ENCODE measurements at places on chromosomes 2 and 18. TPM values are rescaled to one million over a fixed set of nuclear protein-coding genes. Genes with fewer than 3 reads are reported as not detected.

DNA sequence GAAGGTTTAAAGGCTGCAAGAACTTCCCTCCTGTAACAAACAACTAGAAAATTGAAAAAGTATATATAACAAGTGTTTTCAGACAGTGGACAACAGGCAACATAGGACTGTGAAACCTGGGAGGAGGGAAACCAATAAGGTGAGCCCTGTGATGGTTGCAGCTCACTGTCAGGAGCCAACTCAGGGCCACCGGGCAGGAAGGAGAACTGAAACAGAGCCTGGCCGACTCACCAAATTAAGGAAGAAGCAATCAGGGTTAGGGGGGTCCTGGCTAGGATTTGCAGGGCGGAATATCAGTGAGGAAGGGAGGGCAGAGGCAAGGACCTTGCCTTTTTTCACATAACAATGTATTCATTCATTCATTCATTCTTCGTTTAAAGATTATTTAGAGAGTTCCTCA, 21.8 kb upstream of the CNRIP1 start:
- no peaks in the 10 kb centered on the region for H3K4me1 ChIP-seq
- H3K36me3 ChIP-seq, result no peaks in the 10 kb centered on the region

DNA sequence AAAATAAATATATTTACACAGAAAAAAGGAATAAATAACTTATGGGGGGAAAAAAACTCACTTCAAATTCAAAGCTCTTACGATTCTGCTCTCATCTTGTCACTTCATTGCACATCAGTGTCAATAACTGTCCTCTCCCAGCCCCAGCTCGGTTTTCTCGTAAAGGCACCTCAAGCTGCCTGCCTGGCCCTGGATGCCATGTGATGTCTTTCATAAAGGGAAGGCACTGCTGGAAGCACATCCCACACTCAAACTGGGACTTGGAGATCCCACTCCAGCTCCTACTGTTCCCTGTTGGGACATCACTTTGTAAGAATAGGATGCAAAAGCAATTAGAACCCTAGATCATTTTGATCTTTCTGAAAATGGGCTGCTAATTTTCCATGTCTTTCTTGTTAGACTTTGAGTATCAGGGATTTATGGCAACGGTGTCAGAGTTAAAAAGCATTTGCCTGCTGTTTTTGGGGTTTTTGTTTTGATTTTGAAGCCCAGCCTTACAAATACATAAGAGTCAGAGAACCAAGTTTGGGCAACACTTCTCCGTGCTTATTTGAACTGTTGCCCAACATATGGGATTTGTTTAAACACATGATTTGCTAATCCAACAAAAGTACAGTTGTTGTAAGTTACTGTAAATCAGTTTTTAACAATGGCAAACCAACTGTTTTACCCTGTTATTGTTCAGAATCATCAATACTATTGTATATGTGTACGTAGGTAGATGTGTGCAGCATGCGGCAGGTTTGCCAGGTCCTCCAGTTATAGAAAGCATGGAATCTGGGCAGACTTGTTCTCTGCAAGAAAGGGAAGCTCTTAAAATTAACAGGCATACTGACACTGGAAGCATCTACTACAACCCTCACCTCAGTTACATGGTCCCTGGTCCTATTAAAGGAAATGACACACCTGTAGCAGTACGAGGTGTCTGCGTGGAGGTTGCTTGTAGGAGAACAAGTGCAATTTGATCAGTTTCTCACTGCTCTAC, 20.6 kb downstream of the SERTAD2 start:
- no peak for DNase-seq
- H3K36me3 ChIP-seq, result peaks cover 75% of the 10 kb centered on the region
- no peaks in the 10 kb centered on the region for H3K27me3 ChIP-seq
- H3K27ac ChIP-seq, result no peak overlapping the region
- H3K4me3 ChIP-seq, result no peak overlapping the region

DNA sequence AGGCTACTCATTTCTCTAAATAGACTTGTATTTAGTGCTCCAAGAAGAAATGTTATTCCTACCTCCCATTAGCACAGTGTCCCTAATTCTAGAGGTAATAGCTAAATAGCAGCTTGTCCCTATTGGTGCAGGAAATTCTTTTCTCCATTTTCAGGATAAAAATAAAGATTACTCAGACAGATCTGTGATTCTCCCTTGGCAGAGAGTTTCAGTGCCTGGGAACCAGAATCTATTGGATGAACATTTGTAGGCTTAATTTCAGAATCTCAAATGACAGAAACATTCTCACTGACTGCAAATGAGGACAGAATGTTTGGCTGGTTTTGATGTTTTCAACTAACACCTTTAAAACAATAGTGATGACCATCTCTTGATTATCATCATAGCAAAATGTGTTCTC, 33.3 kb upstream of the LGALSL start:
- H3K27me3 ChIP-seq, result no peaks in the 10 kb centered on the region
- H3K4me3 ChIP-seq, result no peak overlapping the region
- DNase-seq, result no peak
- H3K4me1 ChIP-seq, result no peaks in the 10 kb centered on the region

DNA sequence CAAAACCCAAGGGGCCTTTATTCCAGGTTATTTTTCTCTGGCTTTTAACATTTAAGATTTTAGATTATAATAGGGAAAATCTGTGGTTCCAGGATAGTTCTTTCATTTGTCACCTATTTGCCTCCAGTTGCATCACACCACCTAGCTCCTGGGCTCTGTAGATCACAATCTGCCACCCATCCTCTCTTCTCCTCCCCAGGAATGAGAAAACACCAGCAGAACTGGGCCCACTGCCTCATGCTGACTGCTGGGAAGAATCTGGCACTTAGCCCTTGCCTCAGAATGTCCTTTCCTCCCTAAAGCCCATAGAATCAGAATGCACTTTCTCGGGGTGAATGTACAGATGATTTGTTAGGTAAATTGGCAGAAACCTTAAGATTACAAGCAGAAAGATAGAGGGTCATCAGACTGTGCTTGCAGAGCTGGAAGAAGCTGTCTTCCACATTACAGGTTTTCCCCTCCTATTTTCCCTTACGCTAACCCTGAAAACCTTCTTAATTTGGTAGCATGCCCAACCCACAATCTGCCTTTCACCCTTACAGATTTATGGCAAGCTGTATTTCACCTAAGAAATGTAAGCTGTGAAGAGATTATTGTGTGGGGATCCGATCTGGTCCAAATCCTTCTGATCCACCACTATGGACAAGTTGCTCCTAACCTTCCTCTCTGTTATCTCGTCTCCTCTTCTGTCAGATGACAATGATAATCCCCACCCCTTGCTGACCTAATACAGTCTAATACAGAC, 72.6 kb downstream of the LRRC30 start:
- no peak overlapping the region for H3K4me3 ChIP-seq
- H3K36me3 ChIP-seq, result no peaks in the 10 kb centered on the region
- H3K27me3 ChIP-seq, result no peaks in the 10 kb centered on the region
- no peak for DNase-seq

The KIF1A gene
- not detected for total RNA-seq

DNA sequence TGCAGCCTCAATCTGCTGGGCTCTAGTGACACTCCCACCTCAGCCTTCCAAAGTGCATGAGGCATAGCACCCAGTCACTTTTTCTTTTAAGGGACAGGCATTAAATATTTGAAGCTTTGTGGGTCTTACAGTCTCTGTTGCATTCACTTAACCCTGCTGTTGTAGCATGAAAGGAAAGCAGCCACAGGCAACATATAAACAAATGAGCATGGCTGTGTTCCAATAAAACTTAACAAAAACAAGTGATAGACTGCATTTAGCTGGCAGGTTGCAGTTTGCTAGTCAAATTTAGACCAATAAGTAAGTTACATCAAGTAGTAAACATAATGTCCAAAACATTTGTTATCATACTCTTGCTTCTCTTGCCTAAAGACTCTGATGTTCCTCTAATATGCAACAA, 297.3 kb upstream of the MMADHC start:
- no peaks in the 10 kb centered on the region for H3K27me3 ChIP-seq
- no peaks in the 10 kb centered on the region for H3K4me1 ChIP-seq
- H3K4me3 ChIP-seq, result no peak overlapping the region
- DNase-seq, result no peak

GRCh38 chr18:79614211-79614955, 65.2 kb upstream of the CTDP1 start:
- H3K36me3 ChIP-seq, result no peaks in the 10 kb centered on the region
- H3K4me1 ChIP-seq, result peaks cover 20% of the 10 kb centered on the region
- H3K27me3 ChIP-seq, result no peaks in the 10 kb centered on the region
- no peak overlapping the region for H3K4me3 ChIP-seq

The C2orf15 gene
- total RNA-seq, result not detected

DNA sequence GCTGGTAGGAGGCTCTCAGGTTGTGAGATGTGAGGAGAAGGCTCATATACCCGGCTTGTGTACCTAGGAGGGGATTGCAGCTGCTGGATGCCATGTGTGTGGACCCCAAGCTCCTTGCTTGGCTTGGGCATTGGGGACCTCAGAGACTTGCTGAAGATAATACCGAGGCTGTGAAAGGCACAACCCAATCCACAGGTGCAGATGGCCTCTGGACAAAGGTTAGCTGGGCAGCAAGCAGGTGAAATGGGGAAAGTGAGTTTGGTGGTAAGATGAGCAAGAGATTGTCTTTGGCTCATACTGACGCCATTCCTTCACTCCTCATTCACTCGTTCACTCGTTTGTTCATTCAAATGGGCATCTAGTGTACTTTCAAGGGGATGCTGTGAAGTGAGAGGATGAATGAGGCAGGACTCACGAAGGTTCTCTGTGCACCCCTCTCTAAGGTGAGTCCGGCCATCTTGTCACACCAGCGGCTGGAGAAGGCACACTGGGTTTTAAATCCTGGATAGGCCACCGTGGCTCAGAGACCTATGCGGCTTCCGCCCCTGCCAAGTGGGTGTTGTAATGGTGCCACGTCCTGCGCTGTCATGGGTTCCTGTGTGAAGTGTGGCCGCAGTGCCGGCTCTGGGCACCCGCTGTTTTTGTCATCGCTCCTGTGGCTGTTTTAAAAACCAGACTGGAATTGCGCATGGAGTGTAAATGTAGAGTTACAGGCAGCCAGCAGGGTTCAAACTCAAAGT, 13.7 kb downstream of the FBLN7 start:
- 0 out of 2 replicates have a peak, but pooled peaks cover 7% of the 10 kb centered on the region for H3K27me3 ChIP-seq
- H3K4me3 ChIP-seq, result no peak overlapping the region
- H3K4me1 ChIP-seq, result 0 out of 2 replicates have a peak, but pooled peaks cover 3% of the 10 kb centered on the region
- H3K27ac ChIP-seq, result no peak overlapping the region
- H3K36me3 ChIP-seq, result no peaks in the 10 kb centered on the region

DNA sequence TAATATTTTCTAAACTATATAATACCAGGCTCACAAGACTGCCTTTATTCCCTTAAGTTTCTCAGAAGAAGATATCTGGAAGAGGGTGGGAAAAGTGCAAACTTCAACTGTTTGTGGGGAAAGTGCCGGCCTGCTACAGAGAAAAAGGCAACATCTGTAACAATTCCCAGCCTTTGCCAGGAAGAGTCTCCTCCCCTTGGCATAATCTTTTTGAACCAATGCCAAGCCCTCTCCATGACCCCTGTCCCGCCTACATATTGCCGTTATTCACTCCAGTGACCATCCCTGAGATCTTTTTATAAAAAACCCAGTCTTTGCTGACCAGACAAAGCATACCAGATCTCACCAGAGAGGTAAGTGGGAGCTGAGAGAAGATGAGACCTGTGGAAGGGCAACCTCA, at the start of gene REG3G:
Gene REG3G (plus strand): TSS at position 282 of the 400 bp plus-strand sequence. CDS start 392 bp downstream, outside the sequence.
- no peak for DNase-seq
- H3K4me3 ChIP-seq, result no peak within 1 kb of the TSS
- H3K4me1 ChIP-seq, result no peaks in the 10 kb centered on the region
- H3K36me3 ChIP-seq, result no peaks in the 10 kb centered on the region

DNA sequence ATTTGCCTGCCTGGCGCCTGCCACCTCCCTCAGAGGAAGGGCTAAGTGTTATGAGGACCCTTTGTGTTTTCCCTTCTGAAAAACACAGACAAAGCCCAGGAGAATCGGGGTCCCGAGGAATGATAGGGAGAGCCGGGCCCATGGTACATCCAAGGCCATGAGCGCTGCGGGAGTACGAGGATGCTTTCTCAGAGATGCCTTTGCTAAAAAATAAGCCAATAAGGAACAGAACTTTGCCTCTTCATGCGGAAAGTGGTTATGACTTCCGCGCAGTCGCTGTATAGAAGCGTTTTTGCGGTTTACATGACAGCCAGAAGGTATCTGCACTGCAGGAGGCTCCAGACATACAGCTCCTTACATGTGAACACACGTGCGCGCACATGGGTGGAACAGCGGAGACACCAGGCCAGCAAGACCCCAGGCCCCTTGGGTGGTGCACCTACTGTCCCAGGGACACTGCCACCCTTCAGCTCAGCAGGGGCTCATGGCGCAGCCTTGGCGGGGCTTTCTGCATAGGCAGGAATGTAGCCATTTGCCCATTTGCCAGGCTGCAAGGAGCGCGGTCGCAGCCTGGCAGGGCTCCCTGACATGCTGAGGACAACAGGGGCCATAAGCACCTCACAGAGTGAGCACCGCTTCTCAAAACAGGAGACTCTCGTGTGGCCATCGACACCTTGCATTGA, 252.4 kb upstream of the SALL3 start:
- no peaks in the 10 kb centered on the region for H3K27me3 ChIP-seq
- no peaks in the 10 kb centered on the region for H3K4me1 ChIP-seq
- peak; percentile 35 for DNase-seq
- H3K36me3 ChIP-seq, result no peaks in the 10 kb centered on the region
- H3K27ac ChIP-seq, result no peak overlapping the region

The CROCC2 gene
- total RNA-seq, result not detected

DNA sequence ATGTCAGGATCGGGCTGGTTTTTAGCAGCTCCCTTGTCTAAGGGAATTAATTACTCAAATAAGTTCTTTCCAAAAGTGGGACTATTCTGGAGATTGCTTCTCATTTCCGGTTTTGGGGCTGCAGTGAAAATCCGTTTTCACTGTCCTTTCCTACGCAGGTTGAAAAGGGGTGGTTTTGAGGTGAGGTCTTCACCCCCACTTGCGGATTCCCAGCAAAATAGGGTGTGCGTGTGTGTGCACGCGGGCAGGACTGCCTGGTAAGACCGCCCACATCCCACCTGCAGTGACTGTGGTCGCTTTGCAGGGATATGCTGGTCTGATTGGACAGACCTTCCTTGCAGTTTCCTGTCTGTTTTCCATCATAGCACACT, 472 bp upstream of the PLEKHM3 start:
- no peaks in the 10 kb centered on the region for H3K27me3 ChIP-seq
- no peak for DNase-seq
- H3K4me1 ChIP-seq, result peaks cover 5% of the 10 kb centered on the region
- peak overlapping the region; percentile 62 for H3K4me3 ChIP-seq
- H3K27ac ChIP-seq, result peak overlapping the region; percentile 26

DNA sequence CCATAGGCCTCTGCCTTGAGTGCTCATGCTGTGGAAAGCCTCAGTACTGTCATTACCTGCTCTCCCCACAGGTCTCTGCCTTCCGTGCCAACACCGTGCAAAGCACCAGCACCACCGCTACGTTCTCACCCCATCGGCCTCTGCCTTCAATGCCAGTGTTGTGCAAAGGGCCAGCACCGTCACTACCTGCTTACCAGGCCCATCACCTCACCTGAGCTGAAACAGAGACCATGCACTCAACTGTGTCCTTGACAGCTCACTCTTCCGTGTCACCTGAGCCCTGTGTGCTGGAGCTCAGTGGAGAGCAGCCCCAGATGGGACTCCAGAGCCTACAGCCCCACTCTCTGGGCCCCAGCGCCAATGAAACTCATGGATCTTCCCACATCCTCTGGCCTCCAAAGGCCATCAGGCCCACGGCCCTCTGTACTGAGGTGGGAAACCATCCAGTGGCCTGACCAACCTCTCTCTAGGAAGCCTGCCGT, 62.7 kb downstream of the ZNF516 start:
- no peaks in the 10 kb centered on the region for H3K4me1 ChIP-seq
- DNase-seq, result no peak
- no peak overlapping the region for H3K27ac ChIP-seq
- no peaks in the 10 kb centered on the region for H3K27me3 ChIP-seq
- H3K36me3 ChIP-seq, result peaks cover 7% of the 10 kb centered on the region

The DNAJC5G gene
- not detected for total RNA-seq

GRCh38 chr18:46407486-46408166, 249.4 kb downstream of the LOXHD1 start:
- H3K27me3 ChIP-seq, result no peaks in the 10 kb centered on the region
- H3K4me1 ChIP-seq, result peaks cover 65% of the 10 kb centered on the region
- H3K36me3 ChIP-seq, result no peaks in the 10 kb centered on the region
- H3K27ac ChIP-seq, result peak overlapping the region; percentile 57
- no peak overlapping the region for H3K4me3 ChIP-seq
- peak; percentile 92 for DNase-seq

Data from SJSA1 (cell line).